ENCODE measurements at places on chromosomes 5 and 9.

DNA sequence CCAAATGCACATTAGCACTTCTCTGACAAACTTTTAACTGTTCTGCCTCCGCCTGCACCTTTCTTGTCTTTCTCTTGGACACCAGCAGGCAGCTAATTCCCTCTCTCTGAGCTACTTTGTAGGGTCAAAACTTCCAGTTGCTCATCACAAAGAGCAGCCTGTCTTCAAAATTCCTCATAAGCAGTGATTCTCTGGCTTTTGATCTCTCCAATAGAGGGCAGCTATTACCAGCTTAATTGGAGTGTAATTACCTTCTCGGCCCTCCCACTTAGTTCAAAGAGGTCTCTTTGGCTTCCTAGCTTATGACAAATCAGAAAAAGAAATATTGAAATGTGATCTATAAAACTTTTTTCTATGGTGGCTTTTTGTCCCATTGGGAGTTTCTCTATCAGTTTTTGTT, 43.6 kb upstream of the RAD23B start:
- DNase-seq = no peak

GRCh38 chr5:68134033-68134668, 81.4 kb upstream of the PIK3R1 start:
- no peak for DNase-seq

GRCh38 chr5:72559866-72560766, 52.9 kb upstream of the ZNF366 start:
- DNase-seq = no peak

GRCh38 chr5:152953788-152954483, 536.5 kb upstream of the GRIA1 start:
- DNase-seq = no peak
